ENCODE measurements at places on chromosomes 13 and 19.

GRCh38 chr13:43100667-43101066 lies 77.3 kb downstream of the DNAJC15 start:
- DNase-seq = no peak

DNA sequence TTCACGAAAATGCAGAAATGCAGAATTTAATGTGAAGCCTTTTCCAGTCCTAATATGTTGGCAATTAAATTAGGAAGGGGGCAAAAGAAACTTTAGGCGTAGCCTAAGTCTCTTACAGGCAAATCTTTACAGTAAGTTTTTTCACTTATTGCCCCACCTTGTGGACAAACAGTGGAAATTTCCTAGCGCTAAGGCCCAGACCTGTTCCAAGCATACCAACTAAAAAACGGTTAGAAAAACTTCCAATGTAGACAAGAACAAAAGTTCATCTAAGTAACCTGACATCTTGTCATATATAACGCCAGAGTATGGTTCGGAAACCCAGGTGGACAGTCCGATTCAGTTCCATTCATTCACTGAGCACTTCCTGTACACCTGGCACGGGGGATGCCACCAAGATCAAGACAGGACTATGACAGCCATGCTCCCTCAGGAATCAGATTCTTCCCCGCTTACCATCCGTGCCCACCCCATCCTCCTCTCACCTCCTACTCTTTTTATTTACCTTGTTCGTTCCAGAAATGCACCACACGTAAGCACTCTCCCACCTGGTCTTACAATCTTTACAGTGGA lies 4.9 kb downstream of the ZAR1L start:
- DNase-seq = peak; percentile 30

DNA sequence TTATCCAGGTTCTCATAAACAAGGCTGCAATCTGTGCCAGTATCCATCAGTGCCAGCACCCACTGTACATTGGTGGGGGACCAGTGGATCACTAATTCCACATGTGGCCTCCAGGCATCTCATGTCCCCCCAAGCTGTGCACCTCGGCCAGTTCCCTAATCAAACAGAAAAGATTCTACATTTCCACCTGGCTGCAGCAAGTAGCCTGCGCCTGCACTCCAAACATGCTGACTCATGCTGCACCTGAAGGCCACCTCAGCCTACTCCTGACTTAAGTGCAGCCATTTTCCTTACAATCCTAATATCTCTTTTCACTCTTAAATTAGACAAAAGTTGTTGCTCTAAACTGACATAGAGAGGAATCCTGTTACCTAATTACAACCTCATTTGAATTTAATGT lies 729.4 kb upstream of the MIR17HG start:
- DNase-seq = no peak

- DNase-seq = no peak
Measured at GRCh38 chr13:109144693-109145437, 515.5 kb downstream of the MYO16 start.

All from iPS-NIHi11 (cell line).